Activated CD4-positive, alpha-beta T cell treated with anti-CD3 and anti-CD28 coated beads, Interleukin-2, amount 50 U/mL, for 4 hours (primary cell): ENCODE measurements at places on chromosomes 1 and 21.

GRCh38 chr1:17194133-17194475 is 10.8 kb upstream of the PADI1 start:
- DNase-seq = no peak

DNA sequence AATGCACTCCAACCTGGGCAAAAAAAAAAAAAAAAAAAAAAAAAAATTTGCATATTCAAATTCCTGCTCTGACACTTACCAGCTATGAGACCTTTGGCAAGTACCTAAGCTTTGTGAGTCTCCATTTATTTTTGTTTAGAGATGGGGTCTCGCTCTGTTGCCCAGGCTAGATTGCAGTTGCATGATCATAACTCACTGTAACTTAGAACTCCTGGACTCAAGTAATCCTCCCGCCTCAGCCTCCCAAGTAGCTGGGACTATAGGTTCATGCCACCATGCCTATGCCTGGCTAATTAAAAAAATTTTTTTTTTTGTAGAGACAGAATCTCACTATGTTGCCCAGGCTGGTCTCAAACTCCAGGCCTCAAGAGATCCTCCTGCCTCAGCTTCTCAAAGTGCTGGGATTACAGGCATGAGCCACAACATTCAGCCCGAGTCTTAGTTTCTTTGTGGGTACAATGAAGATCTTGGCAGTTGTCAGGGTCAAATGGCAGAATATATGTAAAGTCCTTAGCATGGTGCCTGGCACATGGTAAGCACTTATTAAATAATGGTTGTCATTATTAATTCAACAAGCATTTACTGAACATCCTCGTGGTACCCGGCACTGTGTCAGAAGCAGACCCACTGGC is 53.5 kb upstream of the TENT5B start:
- no peak for DNase-seq

DNA sequence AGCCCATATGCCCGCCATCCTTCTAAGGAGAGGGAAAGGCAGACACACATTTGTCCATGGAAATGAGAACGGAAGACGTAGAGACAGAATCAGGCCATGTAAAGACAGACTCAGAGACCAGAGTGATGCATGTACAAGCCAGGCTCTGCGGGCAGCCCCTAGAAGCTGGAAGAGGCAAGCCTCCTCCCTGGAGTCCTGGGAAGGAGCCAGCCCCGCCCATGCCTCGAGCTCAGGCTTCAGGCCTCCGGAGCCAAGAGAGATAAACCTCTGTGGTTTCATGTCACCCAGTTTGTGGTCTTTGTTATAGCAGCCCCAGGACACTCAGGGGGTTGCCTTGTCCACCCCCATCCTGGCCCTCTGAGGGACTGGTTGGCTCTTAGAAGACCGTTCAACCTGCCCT is 11.6 kb downstream of the PDE9A start:
- DNase-seq = no peak

GRCh38 chr1:239387304-239388158 is 1.2 kb downstream of the CHRM3 start:
- no peak for DNase-seq

GRCh38 chr1:42797414-42797813 is 12.6 kb downstream of the TMEM269 start:
- no peak for DNase-seq

DNA sequence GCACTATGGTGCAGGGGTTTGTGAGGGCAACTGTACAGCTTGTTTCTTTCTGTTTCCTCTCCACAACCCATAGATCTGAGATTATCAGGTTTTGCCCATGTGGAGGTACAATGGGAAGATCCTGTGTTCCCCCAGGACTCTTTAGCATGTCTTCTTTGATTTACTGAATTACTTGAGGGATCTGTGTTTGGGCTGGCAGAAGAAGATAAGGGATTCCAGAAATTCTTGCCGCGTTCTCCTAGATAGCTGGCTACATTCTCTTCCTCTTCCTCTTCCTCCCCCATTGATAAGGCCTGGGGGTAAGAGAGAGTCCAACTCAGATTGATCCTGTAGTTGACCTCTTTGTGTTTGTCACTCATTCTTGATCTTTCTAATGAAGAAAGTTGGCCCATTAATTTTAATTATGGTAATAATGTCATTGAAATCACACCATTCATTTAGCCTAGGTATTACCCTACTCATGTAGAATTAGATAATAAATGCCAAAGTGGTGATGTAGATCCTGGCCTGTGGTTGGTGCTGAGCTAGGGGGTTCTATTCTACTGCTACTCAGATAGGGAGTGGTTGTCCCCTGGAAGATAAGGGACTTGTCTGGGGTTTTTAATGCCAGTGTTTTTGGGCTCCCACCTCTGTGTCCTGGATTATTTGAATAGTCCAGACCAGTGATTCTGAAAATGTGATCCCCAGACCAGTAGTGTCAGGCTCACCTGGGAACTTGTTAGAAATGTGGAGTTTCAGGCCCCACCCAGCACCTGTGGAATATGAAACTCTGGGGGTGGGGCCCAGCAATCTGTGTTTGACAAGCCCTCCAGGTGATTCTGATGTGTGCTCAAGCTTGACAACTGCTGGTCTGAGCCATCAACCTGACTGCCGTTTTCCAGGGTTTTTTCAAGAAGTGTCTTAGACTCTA is 122.2 kb downstream of the NOS1AP start:
- DNase-seq = no peak

- DNase-seq = peak; percentile 76
Measured at GRCh38 chr1:20493839-20494608, 8.0 kb upstream of the CAMK2N1 start.

- DNase-seq = no peak
Measured at GRCh38 chr1:41678111-41678878, 193.8 kb upstream of the EDN2 start.

DNA sequence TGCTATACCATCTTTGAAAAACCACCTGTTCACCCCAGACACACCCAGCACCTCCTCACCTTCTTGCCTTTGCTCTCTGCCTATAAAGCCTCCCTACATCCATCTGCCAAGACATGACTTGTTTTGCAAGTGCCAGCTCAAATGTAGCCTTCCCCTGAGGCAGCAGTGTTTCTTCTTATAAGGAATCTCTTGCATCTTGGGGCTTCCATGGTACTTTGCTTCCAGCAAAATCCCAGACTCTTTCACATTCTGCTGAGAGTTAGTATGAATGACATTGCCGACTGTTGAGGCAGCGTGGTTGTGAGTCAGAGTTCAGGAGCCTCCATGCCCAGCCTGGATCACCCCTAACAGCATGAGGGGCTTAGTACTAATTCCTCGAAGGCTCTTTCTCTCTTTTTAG is 217.4 kb upstream of the RUNX1 start:
- no peak for DNase-seq

GRCh38 chr1:62585469-62586155 is 11.7 kb upstream of the ANGPTL3 start:
- DNase-seq = no peak

DNA sequence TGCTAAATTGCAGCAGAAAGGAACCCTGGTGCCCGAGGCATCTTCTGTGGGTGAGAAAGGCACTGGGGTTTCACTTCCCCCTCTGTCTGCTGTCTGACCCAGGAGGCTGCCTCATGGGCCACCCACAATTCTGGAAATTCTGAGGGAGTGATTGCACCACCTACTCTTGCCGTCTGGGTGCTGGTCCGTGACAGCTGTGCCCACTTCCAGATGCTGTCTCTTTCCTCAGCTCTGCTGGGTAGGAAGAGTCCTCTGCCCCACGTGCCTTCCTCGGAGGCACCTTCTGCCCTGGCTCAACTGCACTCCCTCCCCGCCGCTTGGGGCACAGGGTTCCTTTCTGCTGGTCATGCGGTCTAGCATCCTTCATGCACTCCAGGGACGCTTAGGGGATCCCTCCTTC is 96.3 kb downstream of the ARHGEF10L start:
- DNase-seq = no peak

GRCh38 chr1:45569571-45569961 is 14.3 kb upstream of the NASP start:
- DNase-seq = no peak

- DNase-seq = no peak
Measured at GRCh38 chr1:173122344-173122935, 71.7 kb upstream of the TNFSF18 start.

- DNase-seq = no peak
Measured at GRCh38 chr1:230772457-230773395, 25.5 kb downstream of the CAPN9 start.

DNA sequence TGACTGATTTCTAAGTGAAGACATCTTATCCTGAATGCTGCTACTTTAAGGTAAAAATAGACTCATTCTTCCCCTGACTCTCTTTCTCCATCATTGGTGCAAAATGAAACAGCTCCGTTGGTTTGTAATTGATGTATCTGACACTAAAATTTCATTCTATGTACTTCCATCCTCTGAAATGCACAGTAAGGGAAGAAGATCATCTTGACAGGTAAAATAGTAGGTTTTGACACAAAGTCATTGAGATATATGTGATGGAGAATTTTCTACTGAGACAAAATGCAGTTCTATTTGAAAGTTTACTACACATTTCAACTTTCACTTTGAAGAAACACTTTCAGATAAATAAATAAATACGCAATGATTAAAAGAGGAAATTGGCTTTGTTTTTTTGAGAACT is 348.9 kb downstream of the SMYD3 start:
- no peak for DNase-seq

DNA sequence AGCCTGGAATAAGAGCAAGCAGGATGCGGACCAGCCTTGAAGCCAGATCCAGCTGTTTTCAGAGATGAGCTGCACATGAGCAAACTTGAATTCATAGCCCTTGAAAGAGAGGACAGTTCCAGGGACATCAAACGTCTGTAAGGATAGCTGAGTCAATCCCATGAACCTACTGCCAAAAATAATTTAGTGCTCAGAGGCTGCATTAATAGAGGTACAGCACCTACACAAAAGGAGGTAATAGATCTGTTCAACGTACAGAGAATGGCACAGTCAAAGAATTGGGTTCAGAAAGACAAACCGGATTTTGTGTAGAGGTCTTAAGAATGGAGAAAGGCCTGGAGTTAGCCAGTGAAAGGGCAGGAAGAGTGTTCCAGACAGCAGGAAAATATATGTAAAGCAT is 110.8 kb upstream of the ZC3H12A start:
- DNase-seq = no peak

- DNase-seq = no peak
Measured at GRCh38 chr1:194813096-194813495, 1626.7 kb upstream of the B3GALT2 start.

DNA sequence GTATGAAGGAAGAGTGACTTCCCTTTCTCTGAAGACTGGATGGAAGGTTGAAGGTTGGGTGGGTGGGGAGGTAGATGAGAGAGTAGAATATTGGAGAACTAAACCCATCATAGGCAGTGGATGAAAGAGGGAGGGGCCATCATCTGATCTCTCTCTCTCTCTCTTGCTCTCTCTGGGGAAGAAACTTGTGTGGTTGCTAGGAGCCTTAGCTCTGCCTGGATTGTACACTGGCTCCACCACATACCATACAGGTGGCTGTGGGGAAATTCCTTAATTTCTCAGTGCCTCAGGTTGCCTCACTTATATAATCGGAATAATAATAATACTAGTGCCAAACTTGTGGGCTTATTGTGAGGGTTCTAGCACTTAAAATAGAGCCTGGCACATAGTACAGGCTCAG is 9.5 kb downstream of the XCL1 start:
- DNase-seq = no peak

DNA sequence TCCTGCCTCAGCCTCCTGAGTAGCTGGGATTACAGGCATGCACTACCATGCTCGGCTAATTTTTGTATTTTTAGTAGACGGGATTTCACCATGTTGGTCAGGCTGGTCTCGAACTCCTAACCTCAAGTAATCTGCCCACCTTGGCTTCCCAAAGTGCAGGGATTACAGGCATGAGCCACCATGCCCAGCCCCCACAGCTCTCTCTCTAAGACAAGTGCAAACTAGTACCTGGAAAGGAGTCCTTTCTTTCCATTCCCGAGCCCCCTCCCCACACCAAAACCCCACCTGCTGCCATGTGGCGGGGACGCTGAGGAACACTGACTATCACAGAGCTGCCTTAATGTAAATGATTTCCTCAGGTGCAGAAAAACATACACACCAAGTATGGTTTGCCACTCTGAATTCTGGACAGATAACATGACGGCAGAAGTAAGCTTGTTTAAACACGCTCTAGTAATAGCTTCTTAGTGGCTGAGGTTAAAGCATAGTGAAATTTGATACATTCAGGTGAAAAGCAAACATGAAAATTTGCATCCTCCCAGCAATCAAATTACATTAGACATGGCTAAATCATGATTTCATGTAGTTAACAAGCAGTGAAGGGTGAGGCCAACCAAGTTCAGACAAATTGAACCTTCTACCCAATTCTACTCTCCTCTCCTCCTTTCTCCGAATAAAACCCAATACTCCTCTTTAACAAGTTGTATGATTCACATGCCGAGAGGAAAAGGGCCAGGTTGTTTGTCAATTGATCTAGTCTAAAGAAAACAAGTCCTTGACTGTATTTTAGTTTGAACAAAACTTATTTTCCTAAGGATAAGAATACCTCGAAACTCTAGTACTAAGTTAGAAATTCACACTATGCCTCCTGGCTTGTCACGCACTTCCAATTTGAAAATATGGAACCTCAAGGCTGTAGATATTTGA is 19.8 kb downstream of the ERRFI1 start:
- no peak for DNase-seq

DNA sequence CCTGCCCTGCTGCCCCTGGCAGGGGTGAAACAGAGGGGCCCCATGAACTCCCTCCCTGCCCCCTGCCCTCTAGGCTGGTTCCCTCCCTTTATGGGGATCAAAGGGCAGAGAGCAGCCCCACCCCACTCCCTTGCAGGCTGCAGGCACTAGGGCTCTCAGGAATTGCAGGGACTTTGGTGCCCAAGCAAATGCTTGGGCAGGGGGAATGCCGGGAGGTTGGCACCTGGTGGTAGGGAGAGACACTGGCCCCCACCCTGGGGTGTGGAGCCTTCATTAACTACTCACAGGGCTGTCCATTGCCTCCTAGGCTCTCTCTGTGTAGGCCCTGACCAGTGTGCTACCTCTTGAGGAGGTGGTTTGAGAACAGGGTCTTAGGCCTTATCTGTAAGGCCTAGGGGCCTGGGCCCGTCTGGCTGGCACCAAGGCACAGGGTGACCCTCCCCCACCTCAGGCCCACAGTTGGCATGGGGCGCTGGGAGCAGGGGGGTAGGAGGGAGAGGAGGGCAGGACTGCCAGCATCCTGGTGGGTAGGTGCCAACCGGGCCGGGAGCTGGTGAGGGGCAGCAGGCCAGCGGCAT is 4.7 kb downstream of the ZBTB7B start:
- DNase-seq = no peak

DNA sequence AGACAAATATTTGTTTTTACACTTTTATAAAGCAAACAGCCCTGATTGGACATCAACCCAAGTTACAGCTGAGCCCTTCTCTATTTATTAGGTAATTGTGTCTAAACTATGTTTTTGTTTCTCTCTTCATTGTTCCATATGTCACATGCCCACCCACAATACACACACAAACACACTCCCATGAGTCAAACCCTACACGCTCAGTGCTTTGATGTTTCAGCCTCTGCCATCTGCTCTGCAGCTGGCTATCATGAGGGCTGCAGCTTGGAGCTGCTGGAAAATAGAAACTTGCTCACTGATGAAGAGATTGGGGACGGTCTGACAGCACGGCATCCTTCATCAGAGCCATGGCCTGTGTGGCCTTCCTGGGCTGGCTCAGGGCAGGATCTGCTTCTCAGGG is 41.7 kb downstream of the PSMG1 start:
- DNase-seq = no peak
